Myocyte (in vitro differentiated cells): ENCODE measurements at places on chromosomes 11 and 22. TPM values are rescaled to one million over a fixed set of nuclear protein-coding genes. Genes with fewer than 3 reads are reported as not detected.

MSANTD4 gene
- 40.4 and 49.8 TPM in 2 replicates for total RNA-seq

DNA sequence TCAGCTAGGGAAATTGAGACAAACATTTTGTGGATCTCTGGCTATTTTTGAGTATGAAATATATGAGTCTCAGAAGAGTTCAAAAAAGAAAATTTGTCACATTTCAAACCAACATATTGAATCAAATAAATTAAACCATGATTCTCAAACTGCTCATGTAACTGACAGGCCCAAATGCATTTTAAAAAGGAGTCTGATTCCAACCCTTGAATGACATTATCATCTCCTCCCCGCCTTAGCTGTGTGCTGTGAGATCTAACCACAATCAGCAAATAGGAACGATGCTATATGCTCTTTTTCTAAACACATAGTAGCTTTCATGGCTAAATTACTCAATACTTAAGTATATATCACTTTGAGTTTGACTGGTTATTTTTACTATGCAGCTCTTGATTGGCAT is 57.1 kb downstream of the EFCAB6 start:
- no peak for DNase-seq

CCDC89 gene
- total RNA-seq: 2.5 and 3.5 TPM in 2 replicates

DNA sequence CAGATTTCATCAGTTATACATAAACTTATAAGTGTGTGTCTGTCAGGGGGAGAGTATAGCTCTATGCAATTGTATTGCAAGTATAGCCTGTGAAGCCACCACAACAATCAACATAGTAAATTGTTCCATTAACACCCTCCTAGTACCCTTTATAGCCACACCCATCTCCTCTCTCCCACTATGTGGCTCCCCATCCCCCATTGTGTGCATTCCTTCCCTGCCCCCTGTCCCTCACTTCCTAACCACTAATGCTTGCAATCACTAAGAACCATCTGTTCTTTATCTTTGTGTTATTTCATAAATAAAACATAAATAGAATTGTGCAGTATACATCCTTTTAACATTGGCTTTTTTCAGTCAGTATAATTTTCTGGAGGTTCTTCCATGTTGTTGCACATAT is 83.1 kb upstream of the SLC5A12 start:
- peak; percentile 14 for DNase-seq

DNA sequence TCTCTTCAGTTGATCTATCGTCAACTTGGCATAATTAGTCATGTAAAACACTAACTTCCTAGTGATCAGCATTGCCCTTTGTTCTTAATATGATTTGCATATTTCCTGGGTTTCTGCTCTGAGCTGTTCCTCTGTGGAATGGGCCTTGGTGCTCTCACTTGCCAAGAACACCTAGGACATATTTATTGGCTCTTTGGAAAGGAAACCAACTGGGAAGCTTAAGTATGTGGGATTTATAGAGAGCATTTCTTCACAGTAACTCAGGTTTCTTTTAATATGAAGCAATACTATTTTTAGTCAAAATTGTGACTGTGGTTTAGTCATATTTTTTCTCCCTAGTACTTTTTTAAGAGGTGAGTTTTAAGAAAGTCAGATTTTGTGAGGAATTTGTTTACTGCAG is 28.8 kb downstream of the FAT3 start:
- no peak for DNase-seq

- DNase-seq: peak; percentile 3
These were observed 1102.6 kb downstream of the DLG2 start for GRCh38 chr11:84524422-84525051.

GRCh38 chr11:2548596-2548995 is 103.8 kb downstream of the KCNQ1 start:
- no peak for DNase-seq

TLCD5 gene
- 17.7 and 24.2 TPM in 2 replicates for total RNA-seq

SLC22A6 gene
- total RNA-seq: not detected in 2 replicates

GRCh38 chr11:64021757-64022093 is 14.0 kb upstream of the FLRT1 start:
- DNase-seq: no peak

ALKBH3 gene
- total RNA-seq: 15.0 and 28.3 TPM in 2 replicates

HBG1 gene
- not detected in 2 replicates for total RNA-seq

KCNJ5 gene
- total RNA-seq: not detected in 2 replicates

- no peak for DNase-seq
These were observed 5.2 kb downstream of the DGAT2 start for GRCh38 chr11:75773595-75774353.

DNA sequence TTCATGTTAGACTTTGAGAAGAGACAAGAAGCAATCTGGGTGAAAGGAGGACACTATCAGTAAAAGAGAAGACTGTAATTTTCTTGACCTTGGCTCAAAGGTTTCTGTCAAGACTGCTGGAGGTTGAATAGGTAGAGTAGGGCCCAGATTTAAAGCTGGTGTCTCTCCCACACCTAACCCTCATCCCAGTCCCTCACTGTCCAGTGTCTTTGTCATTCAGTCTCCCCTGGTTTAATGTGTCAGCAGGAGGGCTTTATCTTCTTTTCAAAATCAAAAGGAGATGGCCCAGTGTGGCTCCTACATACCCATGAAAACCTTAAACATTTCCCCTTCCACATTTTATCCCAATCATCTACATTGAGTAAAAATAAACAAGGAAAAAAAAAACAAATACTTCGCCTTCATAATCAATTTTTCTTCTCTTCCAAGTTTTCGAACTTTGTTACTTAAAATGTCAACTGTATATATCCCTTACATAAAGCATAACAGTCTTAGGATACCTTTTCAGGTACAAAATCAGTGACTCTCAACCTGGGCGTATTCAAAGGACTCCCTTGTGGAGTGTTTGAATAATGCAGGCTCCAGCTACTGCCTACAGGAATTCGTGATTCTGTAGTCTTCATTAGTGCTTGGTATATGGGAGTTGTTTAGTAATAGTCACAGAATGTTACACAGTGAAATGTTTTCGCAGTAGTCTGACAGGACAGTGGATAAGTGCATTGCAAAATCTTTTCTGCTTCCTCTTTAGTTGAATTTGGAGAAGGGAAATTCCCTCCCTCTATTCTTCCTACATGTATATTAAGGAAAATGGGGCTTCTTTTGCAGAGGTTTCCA is 87.2 kb downstream of the FAT3 start:
- no peak for DNase-seq

DNA sequence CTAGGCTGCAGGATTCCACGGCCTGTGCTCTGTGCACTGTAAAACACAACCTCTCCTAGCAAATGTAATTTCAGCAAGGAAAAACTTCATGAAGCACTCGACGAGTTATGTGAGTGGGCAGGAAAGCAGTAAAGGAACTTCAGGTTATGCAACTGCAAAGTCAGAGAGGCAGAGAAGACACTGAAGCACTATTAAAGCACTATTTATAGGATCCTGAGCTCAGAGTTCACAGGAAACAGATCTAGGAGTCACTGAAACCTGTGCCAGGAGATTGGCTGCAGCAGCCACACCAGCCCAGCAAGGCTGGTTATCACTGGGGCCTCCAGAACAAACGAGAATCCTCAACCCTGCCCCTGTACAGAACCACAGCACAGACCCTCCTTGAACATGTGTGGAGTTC is 2.5 kb downstream of the SMIM35 start:
- no peak for DNase-seq

DNA sequence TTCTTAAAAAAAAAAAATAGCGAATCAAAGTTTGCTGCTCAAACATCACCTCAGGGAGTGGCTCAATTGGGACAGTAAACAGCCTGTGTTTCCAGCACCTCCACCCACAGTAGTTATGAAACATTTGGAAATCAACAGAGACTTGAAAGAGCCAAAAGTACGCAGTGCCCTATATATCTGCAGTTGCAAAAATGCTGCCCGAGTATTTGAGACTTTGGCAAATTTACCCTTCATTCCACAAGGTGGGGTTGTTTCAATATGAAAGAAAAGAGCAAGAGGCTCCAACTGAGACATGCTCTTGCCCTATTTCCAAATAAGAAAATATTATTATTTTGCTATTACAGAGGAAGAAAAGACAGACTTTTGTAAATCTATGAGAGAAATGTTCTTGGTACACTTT is 851.1 kb upstream of the RAG2 start:
- DNase-seq: peak; percentile 67

ZNF70 gene
- total RNA-seq: 3.0 and 3.2 TPM in 2 replicates

PGA4 gene
- total RNA-seq: 119 and 152 TPM in 2 replicates

C11orf91 gene
- not detected in 2 replicates for total RNA-seq

DNA sequence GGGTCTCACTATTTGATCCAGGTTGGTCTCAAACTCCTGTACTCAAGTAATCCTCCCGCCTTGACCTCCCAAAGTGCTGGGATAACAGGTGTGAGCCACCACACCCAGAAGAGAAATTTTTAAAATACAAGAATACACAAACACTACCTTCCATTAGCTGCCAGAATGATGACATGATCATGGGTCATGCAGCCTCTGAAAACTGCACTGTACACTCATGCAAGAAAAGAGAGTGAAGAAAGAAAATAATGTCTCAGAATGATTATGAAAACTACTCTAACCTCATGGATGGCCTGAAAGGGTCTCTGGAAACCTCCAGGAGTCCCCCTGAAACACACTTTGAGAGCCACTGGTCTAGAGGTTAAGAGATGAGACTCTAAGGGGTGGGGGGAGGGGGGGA is 18.8 kb downstream of the VPS37C start:
- no peak for DNase-seq

DNA sequence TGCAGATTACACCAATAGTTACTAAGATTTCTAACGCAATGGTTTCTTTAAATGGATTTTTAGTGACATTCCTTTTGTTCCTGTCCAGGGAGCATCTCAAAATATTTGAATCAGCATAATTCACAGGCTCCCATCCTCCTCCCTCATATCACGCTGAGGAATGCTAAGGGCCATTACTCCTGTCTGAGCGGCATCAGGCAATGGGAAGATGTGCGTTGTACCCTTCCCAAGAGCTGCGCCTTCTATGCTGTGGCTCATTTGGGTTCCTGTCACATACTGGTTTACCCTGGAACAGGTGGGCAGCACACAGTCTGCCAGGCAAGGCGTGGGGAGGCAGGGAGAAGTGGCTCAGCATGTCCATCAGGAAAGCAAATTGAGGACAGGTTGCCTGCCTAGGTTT is 121.9 kb downstream of the DBX1 start:
- no peak for DNase-seq

DNA sequence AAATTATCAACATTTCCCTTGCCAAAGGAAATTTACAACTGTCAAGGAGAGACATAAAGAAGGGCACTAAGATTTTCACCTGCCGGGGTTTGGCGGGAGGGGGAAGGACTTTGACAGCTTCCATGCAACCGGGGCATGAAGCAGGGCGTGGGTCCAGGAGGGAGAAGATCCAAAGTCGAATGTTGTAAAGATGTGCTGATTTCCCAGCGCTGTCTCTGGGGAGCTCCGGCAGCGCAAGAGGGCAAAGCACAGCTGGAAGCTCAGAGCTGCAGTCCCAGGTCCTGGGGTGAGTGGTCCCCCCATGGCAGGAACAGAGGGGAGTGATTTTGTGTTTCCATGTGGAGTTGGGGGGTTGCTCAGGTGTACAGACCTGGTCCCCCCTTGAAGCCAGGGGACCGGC is at the start of gene MS4A10:
TSS of gene MS4A10 (plus strand) at position 198 of the 400 bp plus-strand sequence. CDS start 5,003 bp downstream, outside the sequence.
- DNase-seq: no peak

IL18 gene
- total RNA-seq: not detected in 2 replicates

DNA sequence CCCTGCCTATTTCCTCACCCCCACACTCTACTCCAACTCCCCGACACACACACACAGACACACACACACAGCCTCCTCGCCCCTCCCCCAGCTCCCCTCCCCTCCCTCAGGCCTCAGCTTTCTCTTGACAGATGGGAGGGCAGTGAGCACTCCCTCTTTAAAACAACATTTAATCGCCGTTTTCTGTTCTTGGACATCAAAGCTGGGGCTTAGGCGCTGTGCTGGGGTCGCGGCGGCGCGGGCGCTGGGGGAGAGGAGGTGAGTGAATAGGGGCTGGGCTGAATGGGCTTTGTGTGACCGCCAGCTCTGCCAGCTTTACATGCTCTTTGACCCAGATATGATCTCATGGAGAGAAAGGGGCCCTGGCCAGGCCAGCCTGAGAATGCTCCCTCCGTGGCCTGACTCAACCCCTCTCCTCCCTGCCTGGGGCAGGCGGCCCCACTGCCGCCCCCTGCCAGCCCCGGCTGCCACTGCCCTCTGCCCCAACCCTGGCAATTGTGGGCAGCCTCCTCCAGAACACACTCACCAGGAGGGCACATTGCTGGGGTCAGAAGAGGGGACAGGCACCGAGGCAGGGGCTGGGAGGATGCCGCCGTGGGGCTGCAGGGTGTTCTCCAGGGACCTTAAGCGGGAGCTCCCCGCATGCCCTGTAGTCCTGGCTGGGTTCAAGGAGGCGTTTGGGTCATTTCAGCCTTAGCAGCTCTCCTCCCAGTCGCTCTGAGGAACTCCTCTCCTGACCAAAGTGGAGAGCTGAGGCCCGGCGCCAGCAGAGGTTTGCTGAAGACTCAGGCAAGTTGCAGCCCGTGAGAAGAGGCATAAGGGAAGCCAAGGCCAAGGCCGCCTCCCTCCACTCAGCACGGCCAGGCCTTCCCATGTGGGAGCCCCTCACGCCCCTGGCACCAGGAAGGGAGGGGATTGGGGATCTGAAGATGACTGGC is 38.3 kb upstream of the NNMT start:
- DNase-seq: no peak

DNA sequence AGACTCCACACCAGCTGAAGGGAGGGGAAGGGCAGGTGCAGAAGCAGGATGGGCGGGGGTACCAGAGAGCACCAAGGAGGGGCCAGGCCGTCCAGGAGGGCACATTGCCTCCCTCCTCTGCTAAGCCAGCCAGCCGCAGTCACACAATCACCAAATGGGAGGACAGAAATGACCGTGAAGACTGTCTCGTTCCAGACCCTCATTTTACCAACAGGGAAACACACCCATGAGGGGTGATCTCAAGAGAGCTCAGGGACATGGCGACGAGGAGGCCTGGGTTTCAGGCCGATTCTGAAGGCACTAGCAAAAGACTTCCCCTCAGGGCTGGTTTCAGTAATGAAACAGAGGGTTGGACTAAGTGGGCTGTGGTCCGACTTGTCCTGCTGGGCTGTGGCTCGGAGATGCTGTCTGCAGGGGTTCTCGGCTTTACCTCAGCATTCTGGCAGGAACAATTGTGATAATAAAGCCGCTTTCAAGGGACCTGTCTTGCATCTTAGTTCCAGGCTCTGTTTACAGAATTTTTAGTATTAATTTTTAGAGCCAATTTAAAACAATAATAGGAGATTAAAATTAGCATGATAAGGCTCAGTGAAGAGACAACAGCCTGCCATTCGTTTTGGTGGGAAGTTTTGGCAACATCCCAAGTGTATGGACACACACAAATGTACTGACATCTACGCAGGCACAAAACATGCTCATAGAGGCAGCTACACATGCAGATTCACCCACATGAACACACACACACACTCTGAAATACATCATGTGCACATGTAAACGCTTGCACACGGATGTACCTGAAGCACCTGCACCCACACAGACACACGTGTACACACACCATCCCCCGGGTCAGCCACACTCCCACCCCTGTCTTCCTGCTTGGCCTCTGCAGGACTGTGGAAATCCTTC is 2.0 kb upstream of the B3GAT1 start:
- no peak for DNase-seq

GRCh38 chr11:114158421-114158820 is 98.9 kb downstream of the ZBTB16 start:
- DNase-seq: no peak

GRCh38 chr22:41417622-41418390 is 28.8 kb downstream of the TOB2 start:
- peak; percentile 93 for DNase-seq
